ENCODE measurements at places on chromosomes 6 and 20.

- DNase-seq: peak; percentile 99
Observed at GRCh38 chr6:37314487-37315156, 39.2 kb upstream of the RNF8 start.

GRCh38 chr6:14709900-14710299 is 536.0 kb upstream of the JARID2 start:
- no peak for DNase-seq

DNA sequence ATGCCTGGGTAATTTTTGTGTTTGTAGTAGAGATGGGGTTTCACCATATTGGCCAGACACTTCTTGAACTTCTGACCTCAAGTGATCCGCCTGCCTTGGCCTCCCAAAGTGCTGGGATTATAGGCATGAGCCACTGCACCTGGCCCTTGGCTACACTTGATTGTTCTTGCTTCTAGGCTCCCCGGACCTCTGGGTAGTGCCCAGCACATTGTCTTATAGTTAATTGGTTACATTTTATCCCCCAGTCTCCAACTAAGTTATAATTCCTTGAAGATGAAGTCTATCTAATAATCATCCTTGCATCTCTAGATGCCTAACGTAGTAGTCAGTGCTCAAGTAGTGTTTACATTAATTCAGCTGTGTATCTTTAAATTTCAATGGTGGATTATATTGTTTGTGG is 11.8 kb downstream of the SMPDL3A start:
- no peak for DNase-seq

- no peak for DNase-seq
Observed at GRCh38 chr6:5506149-5506548, 244.8 kb downstream of the FARS2 start.

DNA sequence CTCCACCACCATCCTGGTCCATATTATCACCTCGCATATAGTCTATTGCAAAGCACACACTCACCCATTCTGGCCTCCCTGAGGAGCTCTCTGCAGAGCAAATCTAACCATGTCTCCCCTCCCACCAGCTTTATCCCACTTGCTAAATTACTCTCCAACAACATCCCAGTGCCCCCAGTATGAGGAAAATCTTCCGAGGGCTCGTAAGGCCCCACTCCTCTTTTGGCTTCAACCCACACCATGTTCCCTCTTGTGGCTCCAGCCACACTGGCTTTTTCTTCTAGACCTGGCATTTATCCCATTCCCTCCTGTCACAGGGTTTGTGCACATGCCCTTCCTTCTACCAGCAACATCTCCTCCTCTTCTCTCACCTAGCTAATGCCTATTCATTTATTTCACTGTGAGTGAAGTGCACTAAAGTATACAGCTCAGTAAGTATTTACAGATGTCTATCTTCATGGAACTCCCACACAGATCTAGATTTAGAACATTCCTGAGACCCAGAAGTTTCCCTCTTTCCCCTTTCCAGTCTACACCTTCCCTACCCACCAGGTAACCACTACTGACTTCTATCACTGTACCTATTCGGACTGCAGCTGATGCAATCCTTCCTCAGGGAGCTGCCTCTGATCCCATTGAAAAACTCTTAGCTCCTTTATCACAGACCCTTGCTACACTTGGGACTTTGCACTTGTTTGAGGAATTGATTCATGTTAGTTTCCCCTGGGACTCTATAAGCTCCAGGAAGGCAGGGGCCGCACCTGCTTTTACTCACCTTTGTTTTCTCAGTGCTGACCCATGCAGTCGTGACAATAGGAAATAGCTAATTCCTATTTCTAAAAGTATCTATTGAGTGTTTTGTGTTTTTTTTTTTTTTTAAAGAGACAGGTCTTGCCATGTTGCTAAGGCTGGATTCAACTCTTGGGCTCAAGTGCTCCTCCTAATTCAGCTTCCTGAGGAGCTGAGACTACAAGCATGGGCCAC is 15.5 kb downstream of the MRPL14 start:
- DNase-seq: no peak

GRCh38 chr6:50610562-50610961 is 102.8 kb upstream of the TFAP2D start:
- DNase-seq: no peak
